ENCODE measurements at places on chromosomes 6 and 20.
A peak's percentile ranks its signal among the peaks of the same experiment; 100 is the strongest.

DNA sequence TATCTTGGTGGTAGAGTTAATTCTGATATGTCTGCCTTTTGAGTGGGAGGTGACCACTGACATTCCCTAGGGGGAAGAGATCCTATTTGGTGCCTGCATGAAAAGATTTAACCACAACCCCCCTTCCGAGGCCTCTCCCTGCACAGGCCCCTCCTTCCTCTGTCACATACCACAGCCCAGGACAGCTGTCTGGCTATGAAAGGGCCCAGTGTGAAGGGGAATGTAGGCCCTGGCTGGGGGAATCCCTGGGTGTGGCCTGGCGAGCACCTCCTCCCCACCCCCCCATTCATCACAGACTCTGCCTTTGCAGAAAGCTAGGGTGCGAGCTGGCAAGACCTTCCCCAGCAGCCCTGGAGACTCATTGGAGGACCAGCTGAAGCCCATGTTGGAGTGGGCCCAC lies 27.4 kb upstream of the MAPRE1 start:
- DNase-seq, result no peak

DNA sequence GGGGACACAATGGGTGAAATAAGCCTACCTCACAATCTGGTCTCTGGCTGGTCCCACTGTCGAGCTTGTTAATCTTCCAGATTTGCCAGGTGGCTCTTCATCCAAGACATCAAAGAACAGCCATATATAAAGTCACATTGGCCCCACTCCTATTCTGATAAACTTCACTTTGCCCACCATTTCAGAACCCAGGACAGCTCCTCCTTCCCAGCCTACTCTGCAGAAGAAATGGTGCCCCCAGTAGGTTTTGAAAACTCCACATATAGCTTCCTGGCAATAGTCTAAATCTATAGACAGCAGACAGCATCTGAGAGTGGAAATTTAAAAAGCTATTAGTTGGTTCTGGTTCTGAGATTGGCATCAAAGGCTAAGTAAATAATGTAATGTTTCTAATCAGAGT lies 143.1 kb upstream of the PCSK2 start:
- DNase-seq, result no peak

DNA sequence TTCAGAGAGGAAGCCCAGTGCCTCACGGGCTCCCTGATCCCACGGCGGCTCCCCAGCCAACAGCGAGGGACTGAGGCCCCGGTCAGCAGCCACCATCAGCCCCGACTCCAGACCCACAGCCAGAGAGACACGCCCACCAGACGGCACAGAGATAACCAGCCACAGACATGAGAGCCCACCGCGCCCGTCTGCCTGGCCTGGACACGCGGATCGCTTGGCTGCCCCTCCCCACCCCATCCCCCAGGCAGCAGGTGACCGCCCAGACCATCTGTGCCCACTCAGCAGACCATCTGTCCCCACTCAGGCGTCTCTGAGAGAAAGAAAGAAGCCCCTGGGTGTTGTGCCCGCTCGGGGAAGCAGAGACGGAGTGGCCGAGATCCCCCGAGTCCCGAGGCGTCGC lies 55.5 kb upstream of the CHRNA4 start:
- DNase-seq, result no peak

GRCh38 chr20:24617757-24618450 lies 148.5 kb downstream of the SYNDIG1 start:
- no peak for DNase-seq

- no peak for DNase-seq
Measured at GRCh38 chr6:3440911-3441310, 15.9 kb downstream of the SLC22A23 start.

GRCh38 chr6:159059141-159059540 lies 14.3 kb upstream of the TAGAP start:
- no peak for DNase-seq

DNA sequence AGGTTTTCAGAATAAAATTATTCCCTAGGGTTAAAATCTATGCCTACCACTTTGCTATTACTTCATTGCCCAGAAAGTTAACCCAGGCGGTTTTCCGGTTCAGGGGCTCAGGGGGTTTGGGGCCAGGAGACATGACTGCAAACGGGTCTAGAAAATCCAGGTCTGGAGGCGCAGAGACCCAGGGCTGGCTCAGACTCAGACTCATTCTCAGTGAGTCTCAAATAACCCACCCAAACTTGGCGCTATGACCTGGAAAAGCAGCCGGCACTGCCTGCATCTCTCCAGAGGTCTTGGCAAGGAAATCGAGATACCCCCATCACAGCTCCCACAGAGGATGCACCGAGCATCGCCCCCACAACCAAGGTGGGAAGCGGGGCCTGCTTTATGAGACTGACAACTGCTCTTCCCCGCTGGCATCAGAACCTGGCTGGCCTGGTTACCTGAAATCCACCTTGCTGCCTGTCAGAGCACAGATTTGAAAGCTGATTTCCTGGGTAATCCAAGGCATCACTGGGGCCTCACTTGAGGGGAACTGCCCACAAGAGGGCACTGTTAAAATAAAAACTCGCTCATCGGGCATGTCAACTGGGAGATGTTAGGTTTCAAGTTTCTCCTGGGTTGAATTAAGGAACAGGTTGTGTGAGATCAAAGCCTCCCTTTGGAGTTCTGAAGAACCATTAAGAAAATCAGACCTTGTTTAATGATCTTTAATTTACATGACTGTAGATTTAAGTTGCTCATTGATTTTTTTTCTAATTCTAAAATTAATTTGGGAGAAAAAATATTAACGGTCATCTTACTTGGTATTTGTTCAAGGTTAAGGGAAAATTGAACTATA lies 55.1 kb downstream of the KIF16B start:
- DNase-seq, result peak; percentile 52

DNA sequence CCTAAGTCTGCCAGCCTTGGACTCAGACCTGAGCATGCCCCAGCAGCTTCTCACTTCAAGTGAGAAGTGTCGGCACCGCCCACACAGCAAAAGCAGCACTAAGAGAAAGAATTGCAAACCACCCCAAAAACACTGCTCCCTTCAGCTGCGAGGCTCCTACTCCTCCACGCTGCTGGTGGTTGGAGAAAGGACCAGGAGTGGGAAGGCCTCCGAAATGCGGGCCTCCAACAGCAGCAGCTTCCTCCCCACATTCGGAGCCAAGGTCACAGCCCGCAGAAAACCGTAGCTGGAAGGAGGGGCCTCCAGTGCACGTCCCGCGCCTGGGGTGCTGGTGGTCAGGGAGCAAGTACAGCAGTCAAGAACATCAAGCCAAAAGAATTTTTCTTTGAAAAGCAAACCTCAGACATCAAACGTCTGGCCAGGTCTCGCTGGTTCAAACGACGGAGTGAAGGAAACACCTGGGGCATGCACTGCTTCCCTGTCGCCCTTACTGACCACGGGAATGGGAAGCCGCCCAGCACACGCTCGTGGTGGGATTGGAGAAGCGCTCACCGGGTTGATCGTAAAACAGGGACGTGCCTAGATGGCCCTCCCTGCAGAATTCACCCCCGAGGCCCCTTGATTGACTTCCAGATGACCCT lies 185.6 kb upstream of the CST7 start:
- DNase-seq, result no peak

DNA sequence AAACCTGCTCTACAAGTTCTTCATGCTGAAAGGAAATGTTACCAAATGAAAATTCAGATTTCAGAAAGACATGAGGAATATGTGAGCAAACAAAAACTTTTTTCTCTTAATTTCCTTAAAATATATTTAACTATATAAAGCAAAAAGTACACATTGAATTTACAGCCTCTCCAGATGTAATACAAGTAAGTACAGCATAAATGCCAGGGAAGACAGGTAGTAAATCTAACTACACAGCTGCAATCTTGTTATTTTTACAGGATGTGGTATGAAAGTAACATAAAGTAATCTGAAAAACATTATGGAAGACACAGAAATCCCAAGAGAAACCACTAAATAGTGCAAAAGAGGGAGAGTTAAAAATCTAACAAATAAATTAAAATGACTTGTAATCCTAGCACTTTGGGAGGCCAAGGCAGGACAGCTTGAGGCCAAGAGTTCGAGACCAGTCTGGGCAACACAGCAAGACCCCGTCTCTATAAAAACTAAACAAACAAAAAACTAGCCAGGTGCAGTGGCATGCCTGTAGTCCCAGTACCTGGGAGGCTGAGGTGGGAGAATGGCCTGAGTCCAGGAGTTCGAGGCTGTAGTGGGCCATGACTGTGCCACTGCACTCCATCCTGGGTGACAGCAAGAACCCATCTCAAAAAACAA lies 50.7 kb downstream of the FAM8A1 start:
- DNase-seq, result no peak

DNA sequence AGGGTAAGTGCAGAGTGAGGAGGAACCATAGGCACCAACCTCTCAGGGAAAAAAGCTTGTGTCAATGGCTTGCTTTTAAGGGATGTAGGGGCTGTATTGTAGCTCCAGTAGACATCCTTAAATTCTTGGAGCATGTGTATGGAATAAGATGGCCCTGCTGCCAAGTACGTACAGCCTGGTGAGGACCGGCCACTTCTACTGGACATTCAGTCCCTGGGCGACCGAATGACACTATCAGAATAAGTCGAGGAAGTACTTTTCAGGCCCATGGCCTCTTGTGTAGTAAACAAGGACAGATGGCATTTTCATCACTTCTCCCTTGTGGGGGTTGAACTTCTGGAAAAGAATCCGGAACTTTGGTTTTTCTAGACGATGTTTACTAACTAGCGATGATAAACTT lies 32.8 kb downstream of the GFRA4 start:
- no peak for DNase-seq

DNA sequence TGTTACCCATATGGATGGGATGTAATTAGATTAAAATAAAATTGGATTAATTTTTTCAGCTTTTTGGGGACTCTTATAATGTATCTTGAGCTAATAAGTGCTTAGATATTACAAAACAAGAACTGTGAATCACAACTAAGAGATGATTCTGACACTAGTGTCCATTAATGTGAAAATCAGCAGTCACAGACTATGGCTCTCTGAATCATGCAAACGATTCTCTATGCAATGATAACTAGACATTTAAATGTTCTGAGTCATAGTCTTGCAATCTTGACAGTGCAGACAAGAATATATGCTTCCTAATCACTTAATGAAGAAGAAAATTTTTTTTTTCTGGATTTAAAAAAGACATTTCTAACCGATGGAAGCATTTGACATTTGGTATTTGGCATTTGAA lies 82.2 kb upstream of the OPRM1 start:
- no peak for DNase-seq

- no peak for DNase-seq
Measured at GRCh38 chr6:37713529-37714119, 15.9 kb upstream of the MDGA1 start.

DNA sequence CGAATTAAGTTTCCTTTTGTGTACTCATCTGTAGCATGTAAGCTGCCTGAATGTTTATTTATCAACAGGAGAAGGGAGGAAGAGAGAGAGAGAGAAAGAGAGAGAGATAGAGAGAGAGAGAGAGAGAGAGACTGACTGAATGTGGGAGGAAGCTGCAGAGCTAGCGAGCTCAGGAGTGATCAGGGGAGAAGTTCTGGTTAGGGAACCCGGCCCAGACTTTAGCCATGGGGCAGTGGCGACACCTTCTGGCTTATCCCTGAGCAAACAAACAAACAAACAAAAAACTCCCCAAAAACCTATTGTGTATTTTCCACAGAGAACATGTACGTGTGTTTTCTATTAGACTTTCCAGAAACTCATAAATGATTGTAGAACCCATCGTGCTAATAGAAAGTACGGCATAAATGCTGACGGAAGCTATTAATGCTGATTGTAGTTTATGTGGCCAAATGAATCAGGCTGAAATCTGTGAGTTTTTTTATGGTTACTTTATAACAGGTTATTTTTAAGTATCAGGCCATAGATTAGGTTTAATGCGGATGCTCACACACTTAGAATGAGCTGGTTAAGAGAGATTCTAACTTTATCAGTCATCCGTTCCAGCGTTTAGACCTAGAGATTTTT lies 92.8 kb downstream of the CLIC5 start:
- peak; percentile 30 for DNase-seq

DNA sequence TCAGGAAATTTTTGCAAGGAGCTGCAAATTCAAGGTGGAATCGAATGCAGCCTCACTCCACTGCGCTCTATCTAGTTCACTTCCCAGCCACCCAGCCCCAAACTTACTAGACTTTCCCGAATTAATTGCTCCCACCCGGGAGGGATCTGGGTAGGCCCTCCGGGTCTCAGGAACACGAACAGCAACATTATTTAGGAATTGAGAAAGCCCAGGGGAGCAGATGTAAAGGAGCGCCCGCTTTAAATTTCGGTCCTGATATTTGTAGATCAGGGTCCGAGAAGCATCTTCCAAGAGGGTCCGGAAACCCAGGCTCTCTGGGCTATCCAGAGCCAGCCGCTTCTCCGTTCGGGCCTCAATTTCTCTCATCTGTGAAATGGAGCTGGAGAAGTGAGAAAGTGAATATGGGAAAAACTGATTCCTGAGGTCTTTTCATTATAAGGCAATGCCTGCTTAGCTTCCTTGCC lies 490 bp upstream of the ID1 start:
- no peak for DNase-seq

DNA sequence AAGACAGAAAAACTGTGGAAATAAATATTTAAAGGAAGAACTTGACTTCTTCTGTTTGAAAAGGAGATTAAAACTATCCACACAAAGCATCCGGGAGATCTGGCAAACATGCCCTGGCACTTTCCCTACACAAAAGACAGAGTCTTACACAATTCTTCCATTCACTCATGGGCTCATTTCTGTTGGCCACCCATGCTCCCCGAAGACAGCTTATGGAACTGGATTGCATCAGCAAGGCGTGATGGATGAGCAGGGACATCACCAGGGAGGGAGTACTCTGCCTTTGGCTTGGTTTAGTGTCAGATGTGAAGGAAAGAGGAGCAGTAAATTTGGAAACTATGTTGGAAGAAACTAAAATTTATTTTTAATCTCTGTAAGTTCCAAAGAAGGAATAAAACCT lies 379.3 kb downstream of the CD109 start:
- no peak for DNase-seq

DNA sequence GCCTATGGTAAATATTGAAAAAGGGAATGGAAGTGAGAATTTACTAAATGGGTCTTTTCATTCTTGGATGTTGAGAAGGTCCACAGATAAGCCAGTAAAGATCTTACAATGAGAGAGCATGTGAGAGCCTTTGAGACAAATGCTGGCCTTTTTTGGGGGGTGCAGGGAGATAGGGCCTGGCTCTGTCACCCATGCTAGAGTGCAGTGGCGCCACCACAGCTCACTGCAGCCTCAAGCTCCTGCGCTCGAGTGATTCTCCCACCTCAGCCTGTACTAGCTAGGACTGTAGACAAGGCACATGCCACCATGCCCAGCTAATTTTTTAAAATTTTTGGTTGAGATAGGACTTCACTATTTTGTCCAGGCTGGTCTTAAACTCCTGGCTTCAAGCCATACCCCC lies 63.2 kb upstream of the TMEM181 start:
- DNase-seq, result no peak

- DNase-seq, result peak; percentile 63
Measured at GRCh38 chr6:146913842-146914488, 290.3 kb upstream of the STXBP5 start.
